ENCODE measurements at places on chromosomes 13 and 19.

DNA sequence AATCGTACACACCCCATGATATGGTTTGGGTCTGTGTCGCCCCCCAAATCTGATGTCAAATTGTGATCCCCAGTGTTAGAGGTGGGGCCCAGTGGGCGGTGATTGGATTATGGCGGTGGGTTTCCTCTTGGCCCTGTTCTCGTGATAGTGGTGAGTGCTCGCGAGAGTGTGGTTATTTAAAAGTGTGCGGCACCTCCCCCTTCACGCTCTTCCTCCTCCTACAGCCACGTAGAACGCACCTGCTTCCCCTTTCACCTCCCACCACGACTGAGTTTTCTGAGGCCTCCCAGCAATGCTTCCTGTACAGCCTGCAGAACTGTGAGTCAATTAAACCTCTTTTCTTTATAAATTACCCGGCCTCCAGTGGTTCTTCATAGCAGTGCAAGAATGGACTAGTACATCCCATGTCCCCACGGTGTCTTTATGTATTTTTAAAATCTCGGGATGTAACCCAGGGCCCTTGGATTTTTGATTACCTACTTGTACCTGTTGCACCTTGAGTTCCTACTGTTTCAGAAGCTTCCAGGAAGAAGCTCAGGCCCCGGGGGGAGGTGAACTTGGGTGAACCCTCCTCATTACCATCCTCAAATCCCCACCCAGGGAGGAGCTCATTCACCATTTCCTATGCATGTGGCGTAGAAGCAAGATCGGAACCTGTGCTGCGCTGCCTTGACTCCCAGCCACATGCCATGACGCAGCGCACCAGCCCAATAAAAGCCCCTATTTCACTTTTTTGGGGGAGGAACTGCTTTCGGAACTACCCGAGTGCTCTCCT lies 52.4 kb downstream of the TEX29 start:
- H3K4me1 ChIP-seq, result no peaks in the 10 kb centered on the region
- H3K27ac ChIP-seq, result no peak overlapping the region
- H3K4me3 ChIP-seq, result no peak overlapping the region
- no peaks in the 10 kb centered on the region for H3K36me3 ChIP-seq
- H3K27me3 ChIP-seq, result no peaks in the 10 kb centered on the region

GRCh38 chr13:79307433-79307861 lies 98.6 kb downstream of the RBM26 start:
- no peaks in the 10 kb centered on the region for H3K27me3 ChIP-seq
- no peaks in the 10 kb centered on the region for H3K36me3 ChIP-seq
- DNase-seq, result no peak

DNA sequence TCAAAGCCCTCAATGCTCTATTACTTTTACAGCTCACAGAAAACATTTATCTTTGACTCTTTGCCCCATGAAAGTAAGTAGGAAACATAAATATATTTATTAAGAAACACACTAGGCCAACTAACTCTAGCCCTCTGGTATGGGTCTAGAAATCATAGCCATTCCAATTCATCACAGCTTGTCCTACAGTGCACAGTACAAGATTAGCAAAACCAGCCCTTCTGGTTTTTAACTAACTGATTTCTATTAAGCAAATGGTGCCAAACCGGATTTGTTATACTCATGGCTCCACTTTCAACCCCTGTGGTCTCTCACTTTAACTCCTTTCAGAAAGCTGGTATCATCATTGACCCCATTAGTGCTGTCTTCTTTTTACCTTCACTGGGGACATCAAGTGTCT lies 5.6 kb upstream of the LRRC63 start:
- H3K4me1 ChIP-seq, result peaks cover 8% of the 10 kb centered on the region
- H3K4me3 ChIP-seq, result no peak overlapping the region
- no peaks in the 10 kb centered on the region for H3K27me3 ChIP-seq
- H3K36me3 ChIP-seq, result no peaks in the 10 kb centered on the region

DNA sequence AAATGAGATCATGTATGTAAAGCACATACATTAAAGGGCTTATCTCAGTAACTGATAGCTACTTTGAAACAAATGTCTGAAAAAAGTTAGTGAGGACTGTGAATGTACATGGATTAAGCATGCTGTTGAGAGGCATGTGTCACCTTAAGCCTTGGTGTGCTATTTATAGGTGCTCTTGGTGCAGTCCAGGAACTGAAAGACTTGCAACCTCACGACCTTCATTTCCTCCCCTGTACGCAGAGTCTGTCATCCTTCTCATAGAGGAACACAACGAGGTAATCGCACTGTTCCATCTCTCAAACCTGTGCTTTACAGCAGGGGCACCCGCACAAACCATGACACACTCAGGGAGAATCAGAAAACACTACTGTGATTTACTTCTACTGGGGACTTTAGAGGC lies 65.6 kb downstream of the UFM1 start:
- H3K27me3 ChIP-seq, result no peaks in the 10 kb centered on the region
- no peak overlapping the region for H3K4me3 ChIP-seq
- H3K36me3 ChIP-seq, result no peaks in the 10 kb centered on the region
- no peak overlapping the region for H3K27ac ChIP-seq

- no peak overlapping the region for H3K4me3 ChIP-seq
- H3K36me3 ChIP-seq, result peaks cover 3% of the 10 kb centered on the region
- H3K4me1 ChIP-seq, result peaks cover 18% of the 10 kb centered on the region
- no peak for DNase-seq
These were observed 43.9 kb downstream of the GAS6 start for GRCh38 chr13:113819731-113820715.

DNA sequence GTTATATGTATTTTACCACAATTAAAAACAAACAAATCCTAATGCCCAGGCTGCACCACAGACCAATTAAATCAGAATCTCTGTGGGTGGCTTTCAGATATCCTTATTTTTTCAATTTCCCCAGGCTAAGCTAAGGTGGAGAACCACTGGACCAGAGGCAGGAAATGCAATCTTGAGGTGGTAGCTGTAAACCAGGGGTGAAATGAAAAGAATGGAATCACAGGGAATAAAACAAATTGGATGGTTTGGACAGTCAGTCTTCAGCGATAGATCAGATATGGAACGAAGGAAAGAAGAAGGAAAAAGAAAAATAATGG lies 215.4 kb downstream of the KCNRG start:
- H3K27ac ChIP-seq, result no peak overlapping the region
- H3K27me3 ChIP-seq, result no peaks in the 10 kb centered on the region
- no peaks in the 10 kb centered on the region for H3K36me3 ChIP-seq
- no peak overlapping the region for H3K4me3 ChIP-seq

GRCh38 chr19:28523619-28524018 lies 689.3 kb downstream of the UQCRFS1 start:
- no peak overlapping the region for H3K4me3 ChIP-seq
- H3K27ac ChIP-seq, result no peak overlapping the region
- H3K27me3 ChIP-seq, result no peaks in the 10 kb centered on the region
- H3K36me3 ChIP-seq, result no peaks in the 10 kb centered on the region
- no peaks in the 10 kb centered on the region for H3K4me1 ChIP-seq
- DNase-seq, result no peak

GRCh38 chr19:17499648-17500446 lies 11.6 kb upstream of the PGLS start:
- H3K4me1 ChIP-seq, result peaks cover 7% of the 10 kb centered on the region
- DNase-seq, result no peak
- H3K27ac ChIP-seq, result no peak overlapping the region
- no peak overlapping the region for H3K4me3 ChIP-seq
- H3K27me3 ChIP-seq, result no peaks in the 10 kb centered on the region
- H3K36me3 ChIP-seq, result no peaks in the 10 kb centered on the region

GRCh38 chr19:1213391-1214286 lies 8.1 kb downstream of the STK11 start:
- H3K4me1 ChIP-seq, result peaks cover 16% of the 10 kb centered on the region
- no peaks in the 10 kb centered on the region for H3K27me3 ChIP-seq
- no peaks in the 10 kb centered on the region for H3K36me3 ChIP-seq
- H3K27ac ChIP-seq, result peak overlapping the region; percentile 50
- DNase-seq, result peak; percentile 78

- H3K4me1 ChIP-seq, result no peaks in the 10 kb centered on the region
- H3K27me3 ChIP-seq, result peaks cover 9% of the 10 kb centered on the region
- DNase-seq, result no peak
These were observed 18.3 kb upstream of the KCTD12 start for GRCh38 chr13:76904507-76904906.

- no peaks in the 10 kb centered on the region for H3K4me1 ChIP-seq
- no peaks in the 10 kb centered on the region for H3K36me3 ChIP-seq
- no peaks in the 10 kb centered on the region for H3K27me3 ChIP-seq
- no peak overlapping the region for H3K27ac ChIP-seq
- peak; percentile 35 for DNase-seq
These were observed 6.5 kb upstream of the OPA3 start for GRCh38 chr19:45591004-45591637.

DNA sequence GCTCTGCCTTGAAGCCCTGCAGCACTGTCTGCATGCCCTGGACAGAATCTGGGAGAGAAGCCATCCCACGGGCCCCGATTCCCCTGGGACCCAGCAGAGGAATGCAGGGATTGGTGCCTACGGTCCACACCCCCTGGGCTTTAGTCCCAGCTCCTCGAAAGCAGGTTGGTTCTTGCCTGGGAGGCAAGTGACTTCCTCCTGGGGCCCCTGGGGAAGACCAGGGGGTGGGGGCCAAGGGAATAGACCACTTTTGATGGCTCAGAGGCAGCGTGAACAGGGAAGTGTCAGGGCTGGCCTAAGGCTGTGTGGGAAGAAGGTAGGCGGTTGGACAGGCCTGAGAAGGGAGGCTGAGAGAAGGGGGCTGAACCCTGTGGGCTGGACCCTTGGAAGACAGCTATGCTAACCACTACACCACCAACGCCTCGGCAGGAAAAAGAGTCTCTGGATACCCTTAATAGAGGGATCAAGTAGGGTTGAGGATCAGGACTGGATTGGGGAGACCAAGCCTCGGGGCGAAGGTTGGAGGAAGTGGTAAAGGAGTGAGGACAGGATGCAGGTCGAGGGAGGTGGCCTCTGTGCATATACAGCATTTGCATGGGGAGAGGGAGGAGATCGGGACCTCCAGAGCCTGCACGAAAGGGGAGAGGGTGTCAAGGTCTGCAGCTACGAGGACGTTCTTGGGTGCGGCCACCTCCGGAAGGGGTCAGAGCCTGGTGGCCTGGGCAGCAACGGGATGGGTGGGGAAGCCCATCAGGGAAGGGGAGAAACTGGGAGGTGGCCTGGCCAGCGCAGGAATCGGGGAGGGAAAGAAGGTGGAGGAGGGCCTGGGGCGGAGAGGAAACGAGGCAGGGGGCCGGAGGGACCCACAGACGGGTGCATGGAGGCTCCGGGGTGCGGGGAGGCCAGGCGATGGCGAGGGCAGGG lies 709 bp downstream of the DPP9 start:
- no peak for DNase-seq
- H3K4me3 ChIP-seq, result peak overlapping the region; percentile 97
- H3K4me1 ChIP-seq, result peaks cover 26% of the 10 kb centered on the region
- H3K36me3 ChIP-seq, result peaks cover 36% of the 10 kb centered on the region
- H3K27ac ChIP-seq, result no peak overlapping the region

DNA sequence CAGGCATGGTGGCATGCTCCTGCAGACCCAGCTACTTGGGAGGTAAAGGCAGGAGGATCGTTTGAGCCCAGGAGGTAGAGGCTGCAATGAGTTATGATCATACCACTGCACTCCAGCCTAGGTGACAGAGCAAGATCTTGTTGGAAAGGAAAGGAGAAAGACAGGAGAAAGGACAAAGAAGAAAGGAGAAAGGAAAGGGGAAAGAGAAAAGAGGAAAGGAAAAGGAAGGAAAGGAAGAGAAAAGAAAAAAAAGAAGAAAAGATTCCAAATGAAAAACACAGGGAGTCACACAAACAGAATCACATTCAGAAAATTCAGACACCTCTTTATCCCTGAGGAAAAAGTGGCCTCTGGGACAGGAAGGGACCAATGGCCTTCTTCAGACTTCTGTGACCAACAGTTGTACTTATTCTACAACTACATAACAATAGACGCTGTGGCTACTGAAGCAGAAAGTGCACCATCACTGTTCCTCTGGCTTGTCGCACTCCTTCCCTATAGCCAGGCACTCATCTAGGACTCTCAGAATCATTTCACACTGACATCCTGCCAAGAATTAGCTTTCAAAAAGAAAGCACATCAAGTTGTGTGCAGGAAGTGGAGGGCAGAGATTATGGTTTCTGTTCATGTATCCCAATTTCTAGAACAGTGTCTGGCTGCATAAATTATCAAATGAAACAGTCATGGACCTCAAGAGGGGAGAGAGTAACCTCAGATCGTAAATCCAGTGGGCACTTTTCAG lies 5.9 kb downstream of the MTMR6 start:
- H3K4me1 ChIP-seq, result peaks cover 17% of the 10 kb centered on the region
- no peaks in the 10 kb centered on the region for H3K36me3 ChIP-seq
- peak; percentile 24 for DNase-seq
- H3K4me3 ChIP-seq, result no peak overlapping the region
- H3K27ac ChIP-seq, result no peak overlapping the region

GRCh38 chr19:33806434-33806881 lies 9.8 kb downstream of the KCTD15 start:
- H3K4me1 ChIP-seq, result no peaks in the 10 kb centered on the region
- no peak overlapping the region for H3K4me3 ChIP-seq
- no peaks in the 10 kb centered on the region for H3K36me3 ChIP-seq

DNA sequence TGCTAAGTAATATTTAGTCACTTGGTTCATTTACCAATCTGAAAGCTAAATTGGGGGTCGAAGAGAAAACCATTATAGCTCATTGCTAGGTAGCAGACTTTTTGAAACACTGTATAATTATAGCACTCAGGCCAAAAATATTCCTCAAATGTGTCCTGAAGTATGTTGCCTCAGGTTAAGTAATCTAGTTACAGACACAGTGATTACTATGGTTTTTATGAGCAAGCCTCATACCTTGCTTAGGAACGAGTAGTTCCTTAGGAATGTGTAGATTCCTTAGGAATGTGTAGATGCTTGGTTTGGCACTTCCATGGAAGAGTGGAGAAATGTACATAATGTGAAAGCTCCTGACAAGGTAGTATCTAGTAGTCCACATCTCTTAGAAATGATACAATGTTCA lies 387.5 kb downstream of the LMO7 start:
- H3K36me3 ChIP-seq, result no peaks in the 10 kb centered on the region
- DNase-seq, result no peak
- H3K4me3 ChIP-seq, result no peak overlapping the region
- no peaks in the 10 kb centered on the region for H3K4me1 ChIP-seq
- no peaks in the 10 kb centered on the region for H3K27me3 ChIP-seq
- no peak overlapping the region for H3K27ac ChIP-seq

GRCh38 chr13:106850973-106851650 lies 283.2 kb upstream of the ARGLU1 start:
- no peak overlapping the region for H3K27ac ChIP-seq
- no peak overlapping the region for H3K4me3 ChIP-seq
- no peaks in the 10 kb centered on the region for H3K4me1 ChIP-seq
- no peak for DNase-seq
